ENCODE measurements at places on chromosomes 3 and 15.

- DNase-seq, result no peak
Observed at GRCh38 chr15:43469867-43470266, 23.1 kb downstream of the TP53BP1 start.

DNA sequence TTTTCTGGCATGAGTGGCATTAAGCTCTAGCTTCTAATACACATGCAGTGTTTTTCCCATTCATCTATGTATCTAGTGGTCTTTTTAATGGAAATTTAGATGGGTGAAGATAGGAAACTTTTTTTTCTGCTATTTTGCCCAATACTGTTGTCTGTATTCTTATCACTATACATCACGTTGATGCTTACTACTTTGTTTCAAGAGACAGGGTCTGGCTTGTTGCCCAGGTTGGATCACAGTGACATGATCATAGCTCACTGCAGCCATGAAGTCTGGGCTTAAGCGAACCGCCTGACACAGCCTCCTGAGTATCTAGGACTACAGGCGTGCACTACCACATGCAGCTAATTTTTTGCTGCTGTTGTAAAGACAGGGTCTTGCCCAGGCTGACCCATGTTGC lies 84.6 kb downstream of the PEAK1 start:
- DNase-seq, result no peak

DNA sequence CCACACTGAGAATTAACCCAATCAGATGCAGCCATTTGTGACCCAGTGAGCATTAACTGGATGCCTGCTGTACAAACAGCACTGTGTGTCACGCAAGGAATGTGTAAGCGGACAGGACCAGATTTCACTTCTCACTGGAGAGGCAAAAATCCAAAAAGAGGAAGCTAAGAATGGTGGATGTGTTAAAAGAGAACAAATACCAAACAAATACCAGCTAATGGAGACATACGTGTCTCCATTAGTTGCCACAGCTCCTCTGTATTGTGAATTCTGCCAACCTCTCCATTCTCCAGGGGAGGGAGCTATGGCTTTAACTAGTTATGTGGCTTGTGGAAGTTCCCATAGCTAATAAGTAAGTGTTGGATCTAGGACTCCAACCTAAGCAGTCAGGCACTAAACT lies 2.6 kb downstream of the LTF start:
- DNase-seq, result no peak

GRCh38 chr3:46921871-46922271 lies 44.4 kb downstream of the PTH1R start:
- DNase-seq, result no peak

All from activated naive CD4-positive, alpha-beta T cell (primary cell).